ENCODE measurements at places on chromosomes 3 and 15.

DNA sequence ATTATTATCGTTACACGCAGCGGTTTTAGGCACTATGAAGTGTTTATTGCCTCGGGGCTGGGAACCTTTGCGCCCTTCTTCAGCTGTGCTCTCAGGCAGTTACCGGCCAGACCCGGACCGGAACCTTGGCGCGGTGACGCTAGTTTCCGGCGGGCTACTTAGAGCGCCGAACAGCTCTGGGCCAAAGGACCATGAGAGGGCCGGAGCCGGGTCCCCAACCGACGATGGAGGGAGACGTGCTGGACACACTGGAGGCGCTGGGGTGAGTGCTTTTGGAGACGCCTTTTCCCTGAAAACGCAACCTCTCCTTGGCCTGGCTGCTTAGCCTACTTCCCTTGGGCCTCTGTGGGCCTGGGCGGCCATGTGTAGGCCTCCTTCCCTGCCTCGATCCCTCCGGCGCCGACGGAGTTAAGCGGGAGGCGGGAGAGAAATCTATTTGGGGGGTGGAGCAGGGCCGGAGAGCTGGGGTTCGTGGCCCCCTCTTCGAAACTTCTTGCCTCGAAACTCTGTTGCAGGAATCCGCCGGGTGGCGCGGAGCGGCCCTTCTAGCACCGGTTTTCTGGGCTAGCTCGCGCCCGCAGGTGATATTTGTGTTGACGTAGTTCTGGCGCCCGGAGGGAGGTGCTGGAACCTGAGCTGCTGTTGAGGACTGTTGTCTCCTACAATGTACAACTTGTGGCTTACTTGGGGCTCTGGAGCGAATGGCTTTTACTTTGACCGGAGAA is at the start of gene FAM98B:
Gene FAM98B, plus strand, starts transcription at position 157 of the 725 bp plus-strand sequence. Its CDS starts 35 bp downstream, at position 192.
- peak; percentile 75 for DNase-seq

- DNase-seq: no peak
Observed at GRCh38 chr3:46080124-46080968, 53.1 kb upstream of the XCR1 start.

DNA sequence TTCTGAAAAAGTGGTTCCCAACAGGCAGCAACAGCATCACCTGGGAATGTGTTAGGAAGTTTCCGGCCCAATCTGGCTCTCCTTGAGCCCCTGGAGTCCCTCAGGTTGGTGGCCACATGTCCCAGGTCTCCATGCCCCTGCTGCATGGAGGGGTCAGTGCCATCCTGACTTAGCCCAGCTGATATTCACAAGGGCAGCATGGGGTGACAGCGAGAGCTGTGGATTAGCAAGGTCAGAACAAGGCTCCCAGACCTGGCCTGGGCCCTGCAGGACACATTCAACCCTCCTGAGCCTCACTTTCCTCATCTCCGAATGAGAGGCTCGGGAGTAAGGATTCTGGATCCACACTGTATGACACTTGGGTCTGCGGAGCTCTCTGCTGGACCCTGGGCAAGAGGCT is 243.8 kb upstream of the TLE3 start:
- no peak for DNase-seq

DNA sequence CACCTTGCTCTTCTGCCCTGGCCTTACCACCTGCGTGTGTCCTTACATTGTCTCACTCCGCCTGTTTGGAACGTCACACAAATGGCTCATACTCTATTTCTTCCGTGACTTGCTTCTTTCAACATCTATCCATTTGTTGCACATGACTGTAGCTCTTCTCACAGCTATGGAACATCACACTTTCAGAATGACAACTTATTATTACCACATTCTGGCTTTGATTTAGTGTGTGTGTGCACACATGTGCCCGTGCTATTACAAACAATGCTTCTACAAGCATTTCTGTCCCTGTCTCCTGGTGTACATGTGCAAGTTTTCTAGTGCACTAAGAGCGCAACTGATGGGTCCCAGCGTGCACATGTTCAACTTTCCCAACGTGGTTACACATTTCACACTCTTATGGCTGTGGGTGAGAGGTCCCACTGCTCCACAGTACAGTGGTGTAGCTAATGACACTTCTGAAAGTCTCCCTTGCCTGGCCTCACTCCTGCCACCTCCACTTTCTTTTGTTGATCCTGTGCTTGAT is 37.8 kb downstream of the PTH1R start:
- no peak for DNase-seq

- no peak for DNase-seq
Observed at GRCh38 chr15:69377216-69377970, 36.8 kb upstream of the KIF23 start.

DNA sequence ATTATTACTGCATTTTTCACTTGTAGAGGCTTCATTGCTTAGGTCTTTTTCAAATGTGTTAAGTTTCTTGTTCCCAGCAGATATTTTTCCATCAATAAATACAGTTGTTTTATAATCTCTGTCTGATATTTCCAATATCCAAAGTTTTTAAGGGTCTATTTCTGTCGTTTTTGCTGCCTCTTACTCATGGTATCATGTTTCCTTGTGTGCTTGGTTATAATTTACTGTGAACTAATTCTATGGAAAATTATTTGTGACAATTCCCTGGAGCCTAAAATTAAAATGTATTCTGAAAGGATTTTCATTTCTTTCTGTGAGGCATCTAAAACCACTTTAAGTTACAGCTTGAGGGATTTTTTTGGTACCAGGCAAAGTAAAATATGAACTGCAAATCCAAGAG is 17.5 kb downstream of the TBC1D5 start:
- DNase-seq: no peak

GRCh38 chr3:156899951-156900350 is 73.8 kb downstream of the LEKR1 start:
- DNase-seq: no peak

GRCh38 chr3:8518138-8518537 is 16.5 kb downstream of the LMCD1 start:
- DNase-seq: no peak

DNA sequence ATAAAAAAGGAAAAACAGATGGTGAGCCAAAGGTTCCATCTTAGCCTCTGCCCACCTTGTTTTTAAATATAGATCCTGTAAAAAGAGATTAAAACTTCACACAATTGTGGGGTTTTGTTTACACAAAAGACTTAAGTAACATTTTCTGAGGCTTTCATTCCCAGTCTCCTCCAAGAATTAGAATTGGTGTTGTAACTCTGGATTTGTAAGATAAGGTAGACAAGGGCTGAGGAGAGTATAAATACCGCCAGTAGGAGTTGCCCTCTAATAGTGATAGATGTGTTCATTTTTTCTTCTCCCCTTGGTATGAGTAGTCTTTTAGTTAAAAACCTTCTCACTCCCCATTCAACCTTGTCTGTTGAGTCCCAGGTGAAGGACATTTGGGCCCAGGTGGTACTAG is 8.5 kb downstream of the MINDY2 start:
- DNase-seq: no peak

GRCh38 chr3:161575901-161576300 is 79.3 kb downstream of the OTOL1 start:
- no peak for DNase-seq

DNA sequence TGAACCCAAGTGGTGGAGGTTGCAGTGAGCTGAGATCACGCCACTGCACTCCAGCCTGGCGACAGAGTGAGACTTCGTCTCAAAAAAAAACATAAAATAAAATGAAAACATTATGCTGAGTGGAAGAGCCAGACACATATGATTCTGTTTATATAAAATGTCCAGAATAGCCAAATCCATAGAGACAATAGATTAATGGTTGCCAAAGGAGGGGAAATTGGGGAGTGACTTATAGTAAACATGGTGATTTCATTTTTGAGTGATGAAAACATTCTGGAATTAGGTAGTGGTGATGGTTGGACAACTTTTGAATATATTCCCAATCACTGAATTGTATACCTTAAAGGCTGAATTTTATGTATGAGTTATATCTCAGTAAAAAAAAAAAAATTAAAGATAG is 172.0 kb upstream of the BFSP2 start:
- no peak for DNase-seq
